ENCODE measurements at places on chromosomes 4 and X.

DNA sequence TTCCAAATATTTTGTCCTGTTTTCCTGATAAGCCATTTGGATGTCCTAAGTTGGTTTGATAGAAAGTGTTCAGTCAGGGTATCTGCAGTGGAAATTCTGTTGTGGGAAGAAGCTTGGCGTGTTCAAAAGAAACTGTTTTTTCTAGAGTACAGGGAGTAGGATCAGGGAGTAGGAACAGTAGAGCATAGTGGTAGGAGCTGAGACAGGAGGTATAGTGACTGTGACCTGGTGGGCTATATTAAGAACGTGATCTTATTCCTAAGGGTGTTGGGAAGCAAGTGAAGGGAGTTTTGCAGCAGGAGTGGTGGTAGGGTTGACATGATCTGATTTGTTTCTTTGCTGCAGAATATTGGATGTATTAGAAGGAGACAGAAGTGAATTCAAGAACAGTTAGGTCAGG is 348.2 kb downstream of the BMPR1B start:
- no peak for DNase-seq

DNA sequence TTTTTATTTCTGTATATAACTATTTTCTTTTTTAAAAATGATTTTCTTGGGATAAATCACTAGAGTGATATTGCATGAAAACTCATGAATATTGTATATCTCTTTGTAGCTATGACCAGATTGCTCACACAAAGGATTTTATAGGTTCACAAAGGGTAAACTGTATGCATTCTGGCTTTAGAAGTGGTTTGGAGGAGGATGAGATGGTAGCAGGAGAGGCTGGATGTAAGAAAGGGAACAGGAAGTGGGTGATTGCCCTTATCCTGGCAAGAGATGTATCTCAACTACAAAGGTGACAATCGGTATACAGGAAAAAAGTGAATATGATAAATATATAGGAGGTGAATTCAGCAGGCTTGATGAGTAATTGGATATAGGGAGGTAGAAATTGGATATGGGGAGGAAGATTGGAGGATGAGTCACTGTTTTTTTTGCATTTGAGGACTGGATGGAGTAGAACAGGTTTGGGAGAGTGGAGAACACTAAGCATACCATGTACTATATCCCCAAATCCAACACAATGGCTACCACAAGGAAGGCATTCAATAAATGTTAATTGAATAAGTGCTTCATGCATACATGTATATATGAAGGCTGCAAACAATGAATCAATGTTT is 9.9 kb downstream of the FGG start:
- DNase-seq: no peak

GRCh38 chr4:11525085-11525484 is 96.4 kb upstream of the HS3ST1 start:
- no peak for DNase-seq

GRCh38 chrX:131359611-131360010 is 70.5 kb upstream of the IGSF1 start:
- DNase-seq: no peak

DNA sequence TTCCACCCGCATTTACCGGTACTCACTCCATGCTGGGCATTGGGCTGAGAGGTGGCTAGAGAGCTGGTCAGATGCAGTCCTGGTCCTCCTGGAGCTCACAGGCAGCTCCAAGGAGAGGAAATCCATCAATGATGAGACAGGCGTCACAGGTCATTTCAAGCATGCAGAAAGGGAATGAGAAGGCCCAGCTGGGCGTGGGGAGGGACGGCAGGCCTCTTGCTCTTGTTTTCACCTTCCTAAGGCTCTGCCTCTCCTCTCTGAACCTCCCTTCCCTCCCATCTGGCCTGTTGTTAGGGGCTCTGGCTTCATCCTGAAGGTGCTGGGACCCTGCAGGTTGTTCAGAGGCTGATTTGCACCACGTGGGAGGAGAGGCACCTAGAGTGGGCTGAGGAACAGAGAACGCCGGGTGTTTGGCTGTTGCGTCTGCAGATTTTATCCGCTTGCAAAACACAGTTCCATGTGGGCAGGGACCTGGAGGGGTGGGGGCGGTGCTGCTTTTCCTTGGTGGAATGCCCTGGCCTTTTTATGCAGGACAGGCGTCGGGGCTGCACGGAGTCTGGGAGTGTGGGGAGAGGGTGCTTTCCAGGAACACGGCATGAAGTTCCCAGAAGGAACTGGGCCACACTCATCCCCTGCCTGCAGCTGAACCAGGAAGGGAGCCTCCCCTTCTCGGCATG is 81.5 kb upstream of the PSAPL1 start:
- DNase-seq: no peak

DNA sequence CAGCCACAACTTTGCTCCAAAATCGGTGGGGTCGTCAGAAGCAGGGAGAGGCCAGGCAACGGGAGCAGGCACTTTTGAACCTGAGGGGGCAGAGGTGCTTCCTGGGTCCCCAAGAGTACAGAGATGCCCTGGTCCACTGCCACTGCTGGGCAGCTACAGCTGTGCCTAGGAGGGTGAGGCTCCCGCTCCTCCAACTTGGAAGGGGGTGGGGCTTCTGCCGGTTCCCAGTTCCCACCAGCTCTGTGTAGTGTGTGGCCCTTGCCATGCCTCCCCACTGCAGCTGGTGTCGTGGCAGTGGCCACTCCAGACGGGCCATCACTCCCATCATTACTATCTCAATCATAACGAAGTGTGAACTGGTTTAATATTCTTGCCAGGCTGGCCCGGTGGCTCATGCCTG is 1496.3 kb downstream of the PCDH7 start:
- DNase-seq: no peak

- no peak for DNase-seq
These were observed 28.4 kb downstream of the LEF1 start for GRCh38 chr4:108140328-108140727.

DNA sequence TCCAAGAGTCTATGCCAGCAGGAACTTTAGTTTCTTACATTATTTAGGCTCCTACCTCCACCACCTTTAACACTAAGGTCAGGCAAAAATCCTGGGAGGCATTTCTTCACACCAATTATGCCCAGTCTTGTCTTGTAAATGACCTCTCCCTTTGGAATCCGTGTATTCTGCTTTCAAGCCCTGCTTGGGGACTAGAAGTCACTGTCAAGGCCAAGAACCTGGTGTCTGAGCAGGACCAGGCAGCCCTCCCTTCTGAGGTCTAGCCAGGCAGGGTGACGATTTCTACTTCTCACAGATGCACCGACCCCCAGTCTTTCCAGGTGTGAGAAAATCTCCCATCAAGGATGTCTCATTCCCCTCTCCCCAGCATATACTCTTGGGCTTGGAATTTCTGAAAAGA is 82.7 kb upstream of the C1QTNF7 start:
- no peak for DNase-seq

DNA sequence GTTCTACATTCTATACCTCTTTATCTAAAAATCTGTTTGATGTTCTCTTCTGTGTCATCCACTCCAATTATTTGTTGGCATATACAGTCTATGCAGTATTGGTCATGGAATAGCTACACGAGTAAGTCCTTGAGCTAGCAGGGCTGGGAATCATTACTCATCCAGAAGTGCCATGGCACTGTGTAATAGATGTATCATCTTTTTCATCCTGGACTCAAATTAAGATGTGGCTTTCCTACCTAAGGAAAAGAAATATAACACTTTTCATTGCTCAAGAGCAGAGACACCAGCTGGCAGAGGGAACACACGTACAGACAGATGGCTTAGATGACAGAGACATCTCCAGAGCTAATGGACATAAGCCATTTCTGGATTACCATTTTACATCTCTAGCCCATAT is 159.8 kb downstream of the FAM13A start:
- no peak for DNase-seq

GRCh38 chr4:118941149-118941548 is 52.5 kb downstream of the SYNPO2 start:
- no peak for DNase-seq

DNA sequence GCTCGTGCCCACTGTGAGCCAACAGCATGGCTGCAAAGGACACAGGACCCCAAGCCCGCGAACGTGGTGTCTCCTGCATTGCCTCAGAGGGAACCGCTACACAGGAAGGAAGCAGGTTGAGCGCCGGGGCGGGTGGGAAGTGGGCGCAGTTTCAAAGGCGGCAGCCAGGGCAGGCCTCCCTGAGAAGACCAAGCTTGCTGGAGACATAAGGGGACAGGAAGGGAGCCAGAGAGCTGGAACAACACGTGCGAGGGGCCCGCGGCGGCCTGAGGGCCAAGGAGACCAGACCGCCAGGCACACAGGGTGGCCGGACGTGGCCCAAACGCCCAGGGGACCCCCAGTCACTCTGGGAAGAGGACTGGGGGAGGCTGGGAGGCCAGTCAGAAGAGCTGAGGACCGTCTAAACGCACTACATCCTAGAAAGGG is 32.0 kb downstream of the CTBP1 start:
- DNase-seq: no peak

DNA sequence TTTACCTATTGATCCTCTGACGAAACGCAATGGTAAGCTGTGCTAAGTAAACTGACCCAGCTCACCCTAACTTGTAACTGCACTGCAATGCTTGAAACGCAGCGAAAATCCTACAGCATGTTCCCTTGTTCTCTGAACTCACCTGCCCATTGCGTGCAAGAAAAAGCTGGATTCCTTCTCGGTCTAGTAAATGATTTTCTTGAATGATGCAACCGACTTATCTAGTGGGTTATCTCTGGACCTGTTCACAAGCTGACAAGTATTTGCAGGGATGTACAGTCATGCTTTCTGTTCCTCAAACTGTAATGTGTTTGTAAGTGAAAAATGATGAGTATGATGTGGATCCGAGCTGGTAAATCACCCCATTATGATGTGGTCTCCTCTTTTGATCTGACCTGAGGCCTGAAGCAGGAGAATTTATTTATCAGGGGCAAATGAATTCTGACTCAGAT is 140.1 kb downstream of the BTC start:
- no peak for DNase-seq

DNA sequence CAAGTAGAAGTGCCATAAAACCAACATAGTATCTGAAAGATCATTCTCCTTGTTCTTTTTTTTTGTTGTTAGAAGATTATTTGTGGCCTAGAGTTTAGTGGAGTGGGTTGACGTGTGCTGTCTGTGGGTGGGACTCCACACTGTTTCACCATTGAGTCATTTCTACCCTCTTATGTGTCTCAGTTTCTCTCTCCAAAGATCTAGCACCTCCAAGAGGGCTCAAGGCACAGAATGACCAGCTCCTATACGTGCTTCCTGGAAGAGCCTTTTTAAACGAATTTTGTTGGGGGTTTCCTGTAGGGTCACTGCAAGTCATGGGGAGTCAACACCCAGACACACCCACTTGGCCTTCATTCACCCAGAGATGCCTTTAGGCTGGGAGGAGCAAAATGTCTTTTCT is 150.1 kb downstream of the KLF8 start:
- DNase-seq: no peak

GRCh38 chrX:23185951-23186350 is 148.7 kb upstream of the PTCHD1 start:
- DNase-seq: no peak

DNA sequence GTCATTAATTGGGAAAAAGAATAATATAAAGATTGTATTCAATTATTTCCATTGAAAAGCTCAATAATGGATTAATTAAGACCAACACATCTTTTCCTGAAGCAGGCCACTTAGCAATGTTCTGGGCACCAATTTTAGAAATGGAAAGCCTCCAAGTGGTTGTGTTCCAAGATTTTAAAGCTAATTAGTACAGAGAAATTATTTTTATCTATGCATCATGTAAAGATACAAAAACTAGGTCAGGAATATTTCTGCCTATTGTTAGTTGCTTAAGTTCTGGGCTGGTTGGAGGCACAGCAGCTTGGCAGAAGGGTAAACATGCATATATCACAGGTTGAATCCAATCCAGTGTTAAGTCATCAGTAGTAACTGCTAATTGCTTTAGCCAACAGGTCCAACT is 101.9 kb downstream of the RASL11B start:
- DNase-seq: no peak

DNA sequence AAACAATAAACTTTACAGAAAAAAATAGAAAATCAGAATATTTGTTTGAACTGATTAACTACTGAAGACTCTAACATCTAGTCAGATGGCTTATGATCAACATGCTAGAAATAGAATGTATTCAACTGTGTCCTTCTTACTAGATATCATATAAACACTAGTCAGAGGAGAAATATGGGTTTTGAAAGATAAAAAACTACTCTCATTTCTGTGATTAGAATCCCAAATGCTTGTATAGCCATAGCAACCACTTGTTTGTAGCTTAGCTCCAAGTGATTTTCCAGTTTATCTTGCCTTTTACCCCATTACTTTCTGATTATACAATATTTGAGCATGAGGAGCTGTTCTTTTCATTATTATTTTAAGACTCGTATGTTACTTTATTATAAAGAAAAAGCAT is 31.2 kb downstream of the USP38 start:
- DNase-seq: no peak

GRCh38 chr4:184402740-184403383 is 71.5 kb downstream of the IRF2 start:
- no peak for DNase-seq

DNA sequence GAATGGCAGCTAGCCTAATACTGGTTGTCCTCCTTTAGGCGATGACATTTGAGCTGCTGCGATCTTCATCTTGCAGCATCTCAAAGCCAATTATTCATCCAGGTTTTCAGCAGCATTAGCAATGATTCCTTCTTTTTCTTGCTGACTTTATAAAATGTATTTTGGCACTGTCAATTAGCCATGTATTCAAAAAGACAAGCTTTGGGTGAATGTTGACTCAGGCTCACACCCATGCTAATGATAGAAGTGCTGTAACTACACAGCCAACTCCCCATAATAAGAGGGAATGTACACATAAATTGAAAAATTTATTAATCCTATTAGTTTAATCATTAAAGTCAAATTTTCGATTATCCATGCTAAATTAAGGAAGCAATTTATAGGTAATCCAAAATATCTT is 24.3 kb upstream of the NPNT start:
- no peak for DNase-seq

GRCh38 chrX:151239751-151240150 is 63.4 kb downstream of the GPR50 start:
- DNase-seq: no peak

GRCh38 chr4:54958236-54958635 is 167.2 kb downstream of the KDR start:
- DNase-seq: no peak

GRCh38 chr4:128660361-128661215 is 148.9 kb upstream of the JADE1 start:
- no peak for DNase-seq

DNA sequence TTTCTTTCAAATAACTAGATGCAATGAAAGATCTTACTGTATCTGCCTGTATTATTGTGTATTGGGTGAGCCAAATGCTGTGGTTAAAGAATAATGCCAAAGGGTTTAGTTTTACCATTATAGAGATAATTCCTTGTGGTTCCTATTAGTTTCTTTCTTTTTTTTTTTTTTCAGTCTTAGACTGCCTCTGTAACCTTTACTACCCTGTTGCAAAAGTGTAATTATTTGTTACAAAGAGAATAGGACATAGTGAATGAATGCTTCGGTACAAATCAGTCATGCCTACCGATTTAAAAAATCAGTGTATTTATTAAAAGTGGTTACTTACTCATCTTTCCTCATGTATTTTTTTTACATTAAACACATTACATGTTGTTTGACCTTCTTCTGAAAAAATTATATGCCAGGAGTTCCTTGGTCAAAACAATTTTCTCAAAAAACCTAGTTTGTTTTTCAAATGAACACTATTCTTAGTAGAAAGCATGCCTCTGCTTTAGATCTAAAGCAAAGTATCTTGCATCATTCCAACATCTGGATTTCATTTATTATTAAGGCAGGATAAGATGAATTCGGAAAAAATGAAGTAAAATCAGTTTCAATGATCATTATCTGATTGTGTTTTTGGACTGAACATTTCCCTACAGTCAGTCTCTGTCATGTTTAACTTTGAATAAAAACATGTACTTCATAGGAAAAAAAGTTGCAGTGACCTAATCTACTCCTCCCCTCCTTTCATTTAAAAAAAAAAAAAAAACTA is 21.2 kb upstream of the SYNPO2 start:
- no peak for DNase-seq

- DNase-seq: no peak
These were observed 48.6 kb upstream of the IGFBP7 start for GRCh38 chr4:57158762-57159161.
